ENCODE measurements at places on chromosomes 1 and 21.

GRCh38 chr1:201126832-201127754, at the start of gene ASCL5:
TSS of gene ASCL5 (minus strand) at chr1:201127184. CDS start at chr1:201115372, 11,812 bp downstream.
- no peak for DNase-seq

GRCh38 chr1:59514061-59514909, 217.4 kb downstream of the FGGY start:
- no peak for DNase-seq

DNA sequence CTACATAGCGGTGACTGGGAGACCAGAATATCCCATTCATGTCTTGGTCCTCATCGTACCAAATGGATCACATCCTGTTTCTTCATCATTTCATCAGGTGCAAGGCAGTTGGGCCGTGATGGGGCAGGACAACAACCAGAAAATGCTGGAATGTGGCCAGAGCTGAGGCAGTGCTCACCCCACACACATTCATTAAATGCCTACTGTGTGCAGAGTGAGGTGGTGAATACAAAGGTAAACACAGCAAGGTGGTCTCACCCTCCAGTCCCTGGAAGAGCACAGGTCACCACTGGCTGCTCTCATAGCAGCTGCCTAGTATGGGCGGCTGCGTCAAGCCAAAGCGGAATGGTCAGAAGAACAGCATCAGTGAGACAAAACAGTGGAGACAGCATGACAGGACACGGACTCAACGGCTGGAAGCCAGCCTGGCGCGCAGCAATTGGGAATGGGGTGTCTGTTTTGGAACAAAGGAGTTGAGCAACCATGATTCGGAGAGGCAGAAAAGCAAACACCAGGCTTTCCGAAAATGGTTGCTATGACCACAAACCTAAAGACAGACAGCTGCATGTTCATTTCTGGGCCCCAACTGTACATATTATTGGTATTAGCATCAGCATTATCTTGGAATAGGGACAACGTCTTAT, 5.6 kb upstream of the ADAMTSL4 start:
- no peak for DNase-seq

- DNase-seq: no peak
Measured at GRCh38 chr1:8665833-8666232, 151.6 kb downstream of the RERE start.

- DNase-seq: no peak
Measured at GRCh38 chr1:46188295-46189030, 9.8 kb downstream of the POMGNT1 start.

DNA sequence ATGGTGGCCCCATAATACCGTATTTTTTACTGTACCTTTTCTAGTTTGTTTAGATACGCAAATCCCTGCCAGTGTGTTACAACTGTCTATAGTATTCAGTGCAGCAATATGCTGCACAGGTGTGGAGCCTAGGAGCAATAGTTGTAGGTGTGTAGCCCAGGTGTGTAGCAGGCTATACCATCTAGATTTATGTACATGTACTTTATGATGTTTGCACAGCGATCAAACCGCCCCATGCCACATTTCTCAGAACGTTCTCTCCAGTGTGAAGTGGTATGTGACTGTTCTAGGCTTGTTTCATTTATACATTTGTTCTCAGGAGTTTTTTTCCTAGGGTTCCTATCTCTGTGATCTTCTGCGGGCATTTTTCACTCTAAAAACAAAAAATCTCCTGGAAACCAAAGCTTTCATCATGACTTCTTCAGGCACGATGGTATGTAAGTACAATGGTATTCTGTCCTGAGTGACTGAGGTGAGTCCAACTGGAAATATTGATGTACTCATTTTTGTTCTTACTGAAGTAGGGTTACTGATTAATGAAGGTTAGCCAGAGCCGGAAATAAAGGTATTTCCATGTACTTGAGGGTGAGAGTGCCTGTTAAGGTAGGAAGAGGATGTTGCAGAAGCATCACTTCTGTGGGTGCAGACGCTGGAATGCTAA, 153.0 kb downstream of the GABPA start:
- DNase-seq: no peak

DNA sequence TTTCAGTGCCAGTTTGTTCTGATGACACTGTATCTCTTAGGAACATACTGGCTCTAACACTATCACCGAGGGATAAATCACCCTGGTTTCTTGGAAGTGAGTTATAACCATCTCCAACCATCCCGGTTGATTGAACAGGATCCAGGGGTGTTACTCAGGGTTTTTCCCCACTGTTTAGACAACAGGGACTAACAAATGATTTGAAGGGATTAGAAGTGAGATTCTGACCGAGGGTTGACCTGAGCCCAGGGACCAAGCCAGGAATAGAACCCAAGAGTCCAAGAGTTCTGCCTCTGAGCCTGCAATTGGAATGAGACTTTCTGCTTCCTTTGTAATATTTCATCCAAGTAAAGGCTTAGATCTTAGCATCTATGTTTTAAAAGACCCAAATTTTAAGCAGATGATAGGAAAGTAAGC, 154.0 kb downstream of the DHRS3 start:
- no peak for DNase-seq

GRCh38 chr1:103220631-103221041, 112.3 kb upstream of the COL11A1 start:
- no peak for DNase-seq

GRCh38 chr1:78145105-78145580, 99.4 kb downstream of the GIPC2 start:
- DNase-seq: peak; percentile 14

DNA sequence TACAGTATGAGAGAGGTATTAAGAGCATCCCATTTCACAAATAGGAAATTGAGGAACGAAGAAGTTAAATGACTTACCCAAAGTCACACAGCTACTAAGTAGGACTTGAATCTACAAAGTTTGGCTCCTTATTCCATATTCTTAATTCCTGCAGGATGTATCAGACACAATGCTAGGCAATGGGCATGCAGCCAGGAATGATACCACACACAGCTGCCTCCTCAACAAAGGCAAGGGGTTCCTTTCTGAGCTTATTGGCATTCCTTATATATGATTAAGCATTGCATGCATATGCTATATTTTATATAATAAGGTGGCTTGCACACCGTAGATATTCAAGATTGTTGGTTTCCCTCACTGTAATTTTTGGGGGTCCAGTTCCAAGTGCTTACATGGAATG, 34.2 kb upstream of the JUN start:
- no peak for DNase-seq

DNA sequence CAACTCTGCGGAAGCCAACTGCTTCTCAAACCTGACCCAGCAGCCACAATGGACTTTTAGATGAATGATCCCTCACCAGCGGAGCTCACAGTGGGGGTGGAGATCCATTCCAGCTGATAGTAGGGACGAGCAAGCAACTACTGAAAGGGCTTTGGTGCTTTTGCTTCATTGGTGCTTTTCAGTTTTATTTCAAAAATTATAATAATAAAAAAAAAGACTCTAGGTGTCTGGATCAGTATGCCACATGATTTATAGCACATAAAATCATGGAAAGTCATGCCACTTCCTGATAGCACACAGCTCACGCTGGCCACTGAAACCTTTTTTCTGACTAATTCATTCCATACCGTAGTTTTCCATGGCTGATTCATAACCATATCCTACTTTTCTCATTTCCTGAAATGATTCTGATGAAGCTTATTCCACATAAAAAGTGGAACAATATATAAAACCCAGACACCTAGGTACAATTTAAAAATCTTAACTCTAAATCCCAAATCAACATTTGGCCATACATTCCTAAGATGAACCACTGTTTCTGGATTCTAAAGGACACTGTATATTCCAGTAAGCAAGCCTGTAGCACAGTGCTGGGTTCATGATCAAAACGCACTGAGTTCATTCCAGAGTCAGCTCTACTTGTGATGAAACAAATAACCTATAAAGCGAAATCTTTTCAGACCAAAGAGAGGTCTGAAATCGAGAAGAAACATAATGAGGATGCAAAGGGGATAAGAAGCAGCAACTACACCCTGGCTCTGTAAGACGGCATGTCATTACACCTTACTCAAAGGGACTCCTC, 41.3 kb upstream of the KCNE1 start:
- no peak for DNase-seq

- DNase-seq: no peak
Measured at GRCh38 chr1:57093122-57093521, 127.3 kb upstream of the C8B start.

DNA sequence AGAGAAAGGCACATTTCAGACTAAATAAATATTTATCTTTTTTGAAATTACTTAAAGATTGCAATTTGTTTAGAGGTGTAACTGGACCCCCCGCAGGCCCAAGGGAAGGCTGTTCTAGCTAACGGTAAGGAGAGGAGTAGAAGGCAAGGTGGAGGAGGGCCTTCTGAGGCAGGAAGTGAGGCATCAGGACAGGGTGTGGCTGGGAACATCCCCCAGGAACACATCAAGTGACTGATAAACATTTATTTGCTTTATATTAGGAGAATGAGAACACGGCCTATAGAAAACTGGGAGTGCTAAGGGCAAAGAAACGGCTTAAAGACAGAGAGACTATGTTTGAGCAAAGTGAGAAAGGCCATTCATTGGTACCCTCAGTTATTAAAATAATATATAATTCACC, 23.2 kb downstream of the HIVEP3 start:
- no peak for DNase-seq

- no peak for DNase-seq
Measured at GRCh38 chr1:193326296-193326695, 139.9 kb upstream of the B3GALT2 start.

GRCh38 chr1:112457955-112458354, 50.8 kb upstream of the WNT2B start:
- DNase-seq: no peak

DNA sequence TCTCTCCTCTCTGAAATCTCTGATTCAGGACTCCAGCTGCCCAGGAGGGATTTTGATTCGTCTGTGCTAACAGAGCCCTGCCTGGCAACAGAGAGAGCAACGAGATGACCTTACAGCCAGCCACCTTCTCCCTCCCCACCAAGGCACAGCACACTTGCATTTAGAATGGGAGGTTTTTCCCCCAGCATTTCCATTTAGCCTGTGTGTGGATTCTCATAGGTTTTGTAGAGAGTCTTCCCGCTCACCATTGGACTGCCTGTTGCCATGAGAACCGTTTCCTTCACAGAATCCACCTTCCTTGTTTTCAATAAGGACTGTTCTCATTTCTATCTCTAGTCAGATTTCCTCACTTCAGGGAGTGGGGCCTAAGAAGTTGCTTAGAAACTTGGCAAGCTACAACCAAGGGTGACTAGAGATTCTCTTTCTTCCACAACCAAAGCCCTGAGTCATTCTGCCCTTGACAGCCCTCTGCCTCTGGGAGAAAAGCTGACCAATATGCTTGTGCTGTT, 5.8 kb upstream of the IKBKE start:
- DNase-seq: no peak

DNA sequence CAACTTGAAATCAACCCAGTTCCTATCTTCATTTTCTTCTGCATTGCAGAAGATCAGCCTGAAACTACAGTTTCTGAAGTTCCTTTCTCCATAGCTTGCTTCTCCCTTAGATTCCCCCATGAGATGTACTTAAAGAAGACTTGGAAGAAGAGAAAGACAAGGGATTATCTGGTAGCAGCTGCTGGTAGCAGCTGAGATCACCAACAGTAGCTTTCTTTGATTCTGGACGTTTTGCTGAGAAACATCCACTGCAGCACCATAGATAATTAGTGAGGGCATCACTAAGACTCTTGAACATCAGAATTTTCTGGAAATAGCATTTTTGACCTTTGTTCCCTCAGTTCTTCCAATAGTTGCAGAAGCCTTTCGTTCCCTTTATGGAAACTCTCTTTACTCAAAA, 465 bp upstream of the CFHR3 start:
- DNase-seq: no peak

DNA sequence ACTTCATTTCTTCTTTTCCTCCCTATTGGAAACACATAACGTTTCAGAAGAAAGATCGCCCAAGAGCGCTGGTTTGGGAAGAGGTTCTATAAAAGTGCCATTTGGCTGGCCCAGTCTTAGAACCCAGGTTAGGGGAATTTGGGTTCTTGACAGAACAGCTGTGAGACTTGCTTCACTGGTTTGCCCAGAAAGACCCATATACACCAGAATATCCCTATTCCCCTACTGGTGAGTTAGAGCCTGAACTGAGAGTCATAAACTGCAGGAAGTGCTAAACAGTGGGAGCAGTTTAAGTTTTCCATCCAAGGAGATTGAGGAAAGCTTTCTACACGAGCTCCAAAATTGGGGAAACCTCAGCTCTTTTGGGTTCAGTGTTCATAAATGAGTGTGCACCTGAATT, 275.2 kb downstream of the VAV3 start:
- no peak for DNase-seq

- DNase-seq: no peak
Measured at GRCh38 chr21:38027901-38028498, 111.7 kb upstream of the KCNJ6 start.

- DNase-seq: no peak
Measured at GRCh38 chr1:17155257-17155920, 36.1 kb upstream of the PADI2 start.

- DNase-seq: no peak
Measured at GRCh38 chr1:3776231-3776961, 3.8 kb downstream of the SMIM1 start.

GRCh38 chr1:14313731-14314431, 284.6 kb upstream of the KAZN start:
- DNase-seq: no peak

DNA sequence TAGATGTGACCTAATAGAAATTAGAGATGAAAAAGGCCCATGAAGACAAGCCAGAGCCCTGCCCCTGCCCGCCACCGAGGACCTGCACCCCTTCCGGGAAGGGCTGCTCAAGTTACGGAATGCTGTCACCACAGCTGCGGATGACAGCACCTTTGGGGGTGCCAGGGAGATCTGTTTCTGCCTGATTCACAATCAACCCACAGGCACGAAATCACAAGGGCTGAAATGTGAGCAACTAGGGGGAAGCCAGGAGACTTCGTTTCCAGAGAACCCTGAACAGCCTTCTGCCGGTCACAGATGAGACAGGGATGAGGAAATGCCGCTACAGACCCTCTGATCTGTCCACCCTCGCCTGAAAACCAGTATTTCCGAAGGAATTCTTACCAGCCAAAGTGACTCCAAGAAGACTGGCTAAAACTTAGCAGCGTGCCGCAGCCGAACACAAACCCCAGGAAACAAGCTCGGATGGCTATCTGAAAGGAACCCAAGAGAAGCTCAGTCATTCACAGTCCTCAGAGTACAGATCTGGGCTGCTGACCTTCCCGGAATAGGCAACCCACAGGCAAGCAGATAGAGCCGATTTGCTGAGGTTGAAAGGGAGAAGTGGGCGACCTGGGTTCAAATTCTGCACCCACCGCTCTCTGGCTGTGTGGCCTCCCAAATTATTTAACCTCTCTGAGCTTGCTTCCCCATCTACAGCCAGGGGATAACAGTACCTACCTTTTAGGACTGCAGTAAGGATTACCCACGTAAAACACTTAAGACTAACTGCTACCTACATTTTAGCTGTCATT, 1.1 kb downstream of the ICMT start:
- no peak for DNase-seq

- no peak for DNase-seq
Measured at GRCh38 chr21:37008724-37009123, 2.2 kb downstream of the RIPPLY3 start.

Data from activated T-cell treated with anti-CD3 and anti-CD28 coated beads for 48 hours (primary cell).